BE2C (cell line): ENCODE measurements at places on chromosomes 1 and 21.

- DNase-seq, result no peak
These were observed 265.1 kb upstream of the NEGR1 start for GRCh38 chr1:72547412-72547811.

- DNase-seq, result no peak
These were observed 73.0 kb downstream of the RAP1GAP start for GRCh38 chr1:21596174-21596573.

GRCh38 chr1:193031431-193031830, 27.7 kb downstream of the UCHL5 start:
- no peak for DNase-seq

DNA sequence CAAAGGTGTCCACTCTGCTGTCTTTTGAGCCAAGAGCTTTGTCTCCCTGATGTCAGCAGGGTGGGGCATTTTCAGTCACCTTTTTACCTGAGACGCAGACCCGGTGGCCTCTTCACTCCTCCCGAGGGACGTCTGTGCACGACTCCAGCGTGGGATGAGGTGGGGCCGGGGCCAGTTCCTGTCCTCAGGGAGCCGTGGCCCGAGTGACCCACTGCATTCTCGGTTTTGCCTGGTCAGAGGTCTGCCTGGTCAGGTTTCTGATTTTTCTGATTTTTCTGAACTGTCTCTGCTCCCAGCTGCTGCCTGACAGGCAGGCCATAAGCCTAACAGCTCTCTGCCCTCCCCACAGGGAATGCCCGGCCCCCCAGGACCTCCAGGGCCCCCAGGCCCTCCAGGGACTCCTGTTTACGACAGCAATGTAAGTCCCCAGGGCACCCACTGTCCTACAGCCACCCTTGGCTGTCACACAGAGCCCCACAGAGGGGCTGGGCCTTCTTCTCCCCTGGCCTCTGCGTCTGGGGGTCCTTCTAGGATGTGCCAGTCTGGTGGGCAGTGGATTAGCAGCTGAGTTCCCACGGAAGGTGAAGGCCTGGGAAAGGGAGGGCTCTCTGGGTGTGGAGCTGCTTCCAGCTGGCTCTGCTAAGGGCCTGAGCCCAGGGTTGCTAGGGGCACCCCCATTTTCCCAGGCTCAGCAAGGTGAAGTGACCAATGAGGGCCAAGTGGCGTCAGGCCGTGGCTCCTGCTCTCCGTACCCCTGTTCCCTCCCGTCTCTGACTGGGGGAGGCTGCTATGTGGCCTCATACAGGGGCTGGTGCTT, 45.9 kb downstream of the SLC19A1 start:
- no peak for DNase-seq

GRCh38 chr1:230226007-230226800, 159.2 kb downstream of the GALNT2 start:
- DNase-seq, result no peak

- DNase-seq, result peak; percentile 7
These were observed 694 bp downstream of the MEAF6 start for GRCh38 chr1:37513795-37514349.

- DNase-seq, result no peak
These were observed 17.2 kb upstream of the PEF1 start for GRCh38 chr1:31661856-31662255.

DNA sequence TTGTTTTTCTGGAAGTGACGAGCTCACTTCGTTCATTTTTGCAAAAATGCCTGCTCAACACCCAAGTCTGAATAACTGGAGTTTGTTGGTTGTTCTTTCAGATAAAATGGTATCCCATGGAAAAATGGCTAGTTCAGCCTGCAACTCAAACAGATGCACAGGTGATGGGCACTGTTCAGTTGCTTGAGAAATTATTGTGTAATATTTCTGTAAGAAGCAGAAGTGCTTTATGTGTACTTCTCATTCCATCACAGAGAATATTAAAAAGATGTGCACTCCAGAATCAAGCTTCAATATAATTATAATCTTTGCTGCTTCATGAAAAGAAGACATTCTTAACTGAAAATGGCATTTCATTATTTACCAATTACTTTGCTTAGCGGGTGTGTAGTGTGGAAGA, 9.1 kb downstream of the SYT2 start:
- DNase-seq, result no peak

DNA sequence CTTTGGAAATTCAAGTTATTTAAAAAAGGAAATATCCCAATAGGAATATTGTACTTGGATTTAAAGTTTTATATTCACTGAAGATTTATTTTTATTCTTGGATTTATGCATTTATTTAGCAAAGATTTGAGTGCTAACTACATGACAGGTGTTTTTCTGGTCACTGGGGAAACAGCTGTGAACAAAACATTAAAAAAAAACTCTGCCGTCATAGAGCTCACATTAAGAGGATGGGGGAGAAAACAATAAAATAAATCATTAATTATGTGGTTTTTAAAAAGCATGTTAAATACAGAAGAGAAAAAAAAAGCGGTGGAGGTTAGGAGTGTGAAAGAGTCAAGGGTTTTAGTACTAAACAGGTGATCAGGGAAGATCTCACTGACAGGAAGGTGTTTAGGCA, 149.9 kb downstream of the GALNT2 start:
- no peak for DNase-seq

DNA sequence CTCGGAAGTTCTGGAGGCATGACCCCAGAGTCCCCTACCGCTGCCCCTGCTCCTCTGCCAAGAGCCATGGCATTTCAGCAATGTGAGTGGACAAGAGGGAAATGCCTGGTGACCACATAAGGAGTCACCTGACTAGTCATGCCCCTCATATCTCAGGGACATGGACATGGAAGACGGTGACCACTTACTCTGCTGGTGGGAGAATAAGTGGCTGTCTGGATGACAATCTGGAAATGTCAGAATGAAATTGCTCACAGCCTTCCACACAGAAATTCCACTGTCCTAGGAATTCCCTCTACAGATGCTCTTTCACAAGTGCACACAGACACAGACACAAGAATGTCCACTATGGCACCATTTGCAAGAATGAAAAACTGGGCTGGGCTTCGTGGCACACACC, 24.3 kb upstream of the PLEKHG5 start:
- DNase-seq, result no peak

- DNase-seq, result no peak
These were observed 2.6 kb upstream of the TENT5B start for GRCh38 chr1:27015260-27015659.

DNA sequence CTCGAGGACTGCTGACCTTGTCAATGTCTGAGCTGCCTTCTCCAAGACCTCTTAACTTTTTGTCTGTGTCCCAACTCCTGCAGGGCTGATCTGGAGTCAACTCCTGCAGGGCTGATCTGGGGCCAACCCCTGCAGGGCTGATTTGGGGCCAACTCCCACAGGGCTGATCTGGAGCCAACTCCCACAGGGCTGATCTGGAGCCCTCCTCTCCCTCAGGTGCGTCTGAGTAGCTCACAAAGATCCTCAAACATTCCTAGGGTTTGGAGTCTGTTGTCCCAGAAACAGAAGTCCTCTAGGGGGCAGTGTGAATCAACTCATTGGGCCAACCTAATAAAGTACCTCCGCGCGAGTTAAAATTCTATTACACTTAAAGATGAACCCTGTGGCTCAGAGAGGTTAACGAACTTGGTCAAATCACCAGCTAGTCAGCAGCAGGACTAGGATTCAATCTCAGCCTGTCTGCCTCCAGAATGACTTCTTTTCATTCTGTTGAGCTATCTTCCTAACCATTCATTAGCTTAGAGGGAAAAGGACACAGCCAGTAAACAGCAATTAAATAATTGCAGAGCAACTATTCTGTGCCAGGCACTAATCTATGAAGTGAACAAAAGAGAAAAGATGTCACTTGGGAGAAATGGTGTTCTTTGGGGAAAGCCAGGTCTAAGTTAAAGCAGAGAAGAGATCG, 17.2 kb upstream of the RLF start:
- DNase-seq, result peak; percentile 56

GRCh38 chr1:67831850-67832513, 1.3 kb downstream of the GNG12 start:
- DNase-seq, result peak; percentile 32

DNA sequence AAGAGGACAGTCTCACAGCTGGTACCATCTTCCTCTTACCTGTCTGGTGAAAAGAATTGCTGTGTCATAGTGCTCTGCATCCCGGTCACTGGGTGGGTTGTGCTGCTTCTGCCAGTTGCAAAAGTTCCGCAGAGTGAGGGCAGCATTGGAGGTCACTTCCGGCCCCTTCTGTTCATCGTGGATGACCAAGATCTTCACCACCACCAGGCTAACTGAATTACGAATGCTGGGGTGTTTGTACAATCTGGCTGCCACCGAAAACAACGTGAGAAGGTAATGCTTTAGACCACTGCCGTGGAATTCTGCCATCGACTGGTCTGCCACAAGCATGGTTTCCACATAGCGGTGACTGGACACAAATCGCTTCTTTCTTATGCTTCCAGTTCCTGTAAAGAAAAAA, 2.9 kb downstream of the ADAMTS1 start:
- DNase-seq, result peak; percentile 27

DNA sequence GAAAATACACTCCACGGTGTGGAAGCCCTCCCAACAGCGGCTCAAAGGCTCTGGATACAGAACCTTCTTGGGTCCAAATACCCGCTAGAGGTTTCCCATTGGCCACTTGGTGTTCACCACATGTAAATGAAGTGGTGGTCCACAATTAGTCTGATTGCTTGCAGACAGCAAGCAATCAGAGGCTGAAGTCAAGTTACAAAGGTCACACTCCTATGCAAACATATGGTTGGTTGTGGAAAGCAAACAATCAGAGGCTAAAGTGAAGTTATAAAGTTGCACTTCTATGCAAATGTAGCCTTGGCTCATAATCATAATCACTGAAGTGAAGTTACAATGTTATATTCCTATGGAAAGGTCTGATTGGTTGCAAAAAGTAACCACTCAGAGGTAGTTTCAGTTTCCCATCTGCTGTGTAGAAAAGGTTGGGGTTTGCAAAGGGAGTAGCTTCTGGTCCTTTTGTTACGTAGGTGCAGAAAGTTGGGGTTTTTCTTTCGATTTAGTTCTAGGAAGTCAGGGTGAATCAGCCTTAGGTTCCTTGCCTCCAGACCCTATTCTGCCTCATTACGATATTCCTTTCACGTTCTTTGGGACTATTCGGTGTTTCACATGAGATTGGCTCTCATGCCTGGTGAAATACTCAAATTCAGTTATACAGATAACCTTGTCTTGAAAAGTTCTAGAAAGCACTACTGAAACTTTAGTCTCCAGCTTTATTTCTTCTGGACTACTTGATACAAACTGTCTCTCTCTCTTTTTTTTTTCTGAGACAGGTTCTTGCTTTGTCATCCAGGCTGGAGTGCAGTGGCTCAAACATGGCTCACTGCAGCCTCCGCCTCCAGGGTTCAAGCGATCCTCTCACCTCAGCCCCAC, 36.7 kb upstream of the MTF2 start:
- DNase-seq, result no peak

DNA sequence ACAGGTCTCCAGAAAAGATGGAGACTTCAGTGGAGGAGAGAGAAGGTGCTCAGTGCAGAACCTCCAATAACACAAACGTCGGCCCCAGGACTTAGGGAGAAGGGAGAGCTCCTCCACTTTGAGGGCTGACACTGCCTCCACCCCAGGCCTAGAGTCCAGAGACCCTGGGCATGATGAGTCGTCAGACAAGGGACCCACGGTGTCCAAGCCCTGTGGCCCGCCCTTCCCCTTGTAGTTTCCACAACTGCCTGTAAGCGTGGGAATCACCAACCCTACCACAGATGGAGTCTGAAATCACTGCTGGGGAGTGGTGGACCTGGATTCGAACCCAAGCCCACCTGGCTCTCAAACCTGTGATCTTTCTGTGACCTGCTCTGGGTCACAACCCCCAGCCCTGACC, 281.1 kb downstream of the NPHP4 start:
- no peak for DNase-seq

GRCh38 chr1:1929102-1929638, 10.1 kb upstream of the TMEM52 start:
- DNase-seq, result no peak

DNA sequence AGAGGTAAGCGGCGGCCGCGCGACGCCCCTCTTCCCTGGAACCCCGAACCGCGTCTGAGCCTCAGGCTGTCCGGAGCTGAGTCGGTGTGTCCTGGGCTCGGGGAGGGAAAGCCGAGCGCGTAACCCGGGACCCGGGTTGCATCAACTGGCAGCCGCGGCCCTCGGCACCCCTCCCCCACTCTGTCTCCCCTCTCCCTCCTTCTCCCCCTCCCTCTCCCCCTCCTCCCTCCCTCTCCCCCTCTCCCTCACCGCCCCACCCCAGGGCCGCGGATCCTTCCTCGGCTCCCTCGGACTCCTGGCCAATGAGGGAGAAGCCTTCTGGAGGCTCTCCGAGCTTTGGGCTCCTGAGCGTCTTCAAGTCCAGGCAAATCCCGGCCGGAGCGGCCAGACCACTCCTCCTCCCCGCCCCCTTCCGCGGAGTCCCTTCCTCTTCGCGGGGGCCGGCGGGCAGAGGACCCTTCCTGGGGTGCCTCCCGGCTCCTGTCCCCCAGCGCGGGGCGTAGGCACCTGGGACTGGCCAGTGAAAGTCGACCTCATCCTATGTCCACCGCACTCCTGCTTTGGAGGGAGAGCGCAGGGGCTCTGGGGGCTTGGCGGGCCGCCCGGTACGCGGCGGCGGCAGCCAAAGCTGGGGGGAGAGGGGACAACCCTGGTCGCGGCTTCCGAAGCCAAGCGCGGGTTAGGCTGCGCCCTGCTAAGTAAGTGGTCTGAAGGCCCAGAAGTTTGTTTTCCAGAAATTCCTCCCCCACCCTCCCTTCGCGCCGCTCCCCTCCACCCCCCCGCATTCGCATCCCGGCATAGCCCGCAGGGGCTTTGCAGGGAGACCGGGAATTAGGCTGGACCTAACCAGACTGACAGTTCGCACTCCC, 850 bp downstream of the SESN2 start:
- DNase-seq, result peak; percentile 58

DNA sequence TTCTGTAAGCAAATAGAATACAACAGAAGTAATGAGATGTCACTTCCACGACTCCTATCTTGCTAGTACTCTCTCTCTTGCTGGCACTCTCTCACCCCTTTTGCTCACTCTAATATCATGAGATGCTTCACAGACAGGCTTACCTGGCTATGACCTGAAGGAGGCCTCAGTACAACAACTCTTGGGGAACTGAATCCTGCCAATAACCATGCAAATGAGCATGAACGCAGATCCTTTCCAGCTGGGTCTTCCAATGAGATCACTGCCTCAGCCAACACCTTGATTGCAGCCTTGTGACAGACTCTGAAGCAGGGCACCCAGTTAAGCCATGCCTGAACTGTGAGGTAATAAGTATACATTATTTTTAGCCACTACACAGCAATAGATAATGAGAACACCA, 53.1 kb upstream of the ADAR start:
- DNase-seq, result no peak

DNA sequence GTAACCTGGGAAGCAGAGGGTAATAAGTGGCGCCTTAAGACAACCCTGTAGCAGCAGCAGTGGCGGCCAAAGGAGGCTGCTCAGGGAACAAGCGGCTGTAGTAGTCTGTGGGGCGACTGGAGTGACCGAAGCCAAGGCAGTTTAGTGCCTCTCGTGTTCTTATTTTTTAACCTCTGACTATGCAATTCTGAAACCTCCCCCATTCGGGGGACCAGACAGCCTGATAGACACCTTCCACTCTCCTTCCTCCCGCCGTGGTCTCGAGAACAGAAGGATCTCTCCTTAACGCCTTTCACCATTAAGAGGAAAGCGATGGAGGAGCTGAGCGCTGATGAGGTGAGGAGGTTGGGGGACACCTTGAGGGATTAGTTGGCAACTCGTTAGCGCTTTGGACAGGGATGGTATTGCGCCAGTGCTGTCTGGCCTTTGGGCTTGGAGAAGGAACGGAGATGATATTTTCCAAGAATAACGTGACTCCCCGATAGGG, 644 bp downstream of the UBE4B start:
- peak; percentile 10 for DNase-seq
